ENCODE measurements at places on chromosomes 5 and 9.

DNA sequence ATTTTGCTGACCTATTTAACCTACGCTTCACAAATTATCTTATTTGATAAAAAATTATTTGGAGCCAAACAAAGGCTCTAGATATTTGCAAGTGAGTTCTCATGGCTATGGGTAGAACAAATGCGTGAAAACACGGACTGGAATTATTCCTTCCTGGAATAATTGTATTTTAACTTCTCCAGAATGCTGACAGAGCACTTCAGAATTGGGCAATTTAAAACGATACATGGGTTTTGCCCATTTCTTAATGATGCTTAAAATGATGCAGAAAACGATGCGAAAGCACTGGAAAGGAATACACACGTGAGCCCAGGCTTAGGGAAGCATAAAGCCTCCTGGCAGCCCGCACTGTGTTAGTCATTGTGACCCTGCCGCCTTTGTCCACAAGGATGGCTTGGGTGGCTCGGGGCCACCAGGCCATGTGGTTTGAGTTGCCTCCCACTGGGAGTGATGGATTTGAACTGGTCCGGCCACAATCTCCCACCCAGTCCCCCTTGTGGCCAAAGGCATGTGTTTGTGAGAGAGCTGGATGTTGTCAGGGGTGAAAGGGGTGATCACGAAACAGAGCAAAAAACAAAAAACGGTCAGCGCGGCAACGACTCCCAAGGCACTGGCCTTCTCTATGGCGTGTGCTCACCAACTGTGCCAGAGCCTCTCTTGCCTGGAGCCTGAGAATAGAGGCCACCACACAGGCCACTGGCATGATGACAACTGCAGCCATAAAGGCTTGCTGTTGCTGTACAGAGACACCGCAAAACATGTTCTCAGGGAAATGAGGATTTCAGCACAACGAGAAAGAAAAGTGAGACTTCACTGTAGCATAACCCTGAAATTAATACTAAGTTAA, 234.2 kb upstream of the ADAMTS16 start:
- DNase-seq, result peak; percentile 55

- DNase-seq, result no peak
Observed at GRCh38 chr5:174999581-174999980, 275.2 kb downstream of the MSX2 start.

- DNase-seq, result no peak
Observed at GRCh38 chr9:124855566-124855943, 2.3 kb downstream of the WDR38 start.

DNA sequence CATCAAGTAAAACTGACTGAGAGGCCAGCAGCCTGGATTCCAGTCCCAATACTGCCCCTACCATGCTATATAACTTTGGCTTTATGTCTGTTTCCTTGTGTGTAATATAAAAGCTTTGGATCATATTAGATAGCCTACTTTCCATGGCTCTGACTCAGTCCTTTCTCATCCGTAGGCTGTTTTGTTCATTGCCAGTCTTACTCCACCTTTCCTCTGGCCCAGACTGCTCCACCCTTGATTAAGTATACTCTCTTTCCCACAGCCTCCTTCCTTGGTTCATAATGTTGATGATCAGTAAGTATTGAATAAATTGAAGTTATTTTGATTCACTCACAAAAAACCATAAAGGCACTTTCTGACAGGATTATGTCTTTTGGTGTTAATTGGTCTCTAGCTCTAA, 1.5 kb upstream of the MRPS30 start:
- no peak for DNase-seq

DNA sequence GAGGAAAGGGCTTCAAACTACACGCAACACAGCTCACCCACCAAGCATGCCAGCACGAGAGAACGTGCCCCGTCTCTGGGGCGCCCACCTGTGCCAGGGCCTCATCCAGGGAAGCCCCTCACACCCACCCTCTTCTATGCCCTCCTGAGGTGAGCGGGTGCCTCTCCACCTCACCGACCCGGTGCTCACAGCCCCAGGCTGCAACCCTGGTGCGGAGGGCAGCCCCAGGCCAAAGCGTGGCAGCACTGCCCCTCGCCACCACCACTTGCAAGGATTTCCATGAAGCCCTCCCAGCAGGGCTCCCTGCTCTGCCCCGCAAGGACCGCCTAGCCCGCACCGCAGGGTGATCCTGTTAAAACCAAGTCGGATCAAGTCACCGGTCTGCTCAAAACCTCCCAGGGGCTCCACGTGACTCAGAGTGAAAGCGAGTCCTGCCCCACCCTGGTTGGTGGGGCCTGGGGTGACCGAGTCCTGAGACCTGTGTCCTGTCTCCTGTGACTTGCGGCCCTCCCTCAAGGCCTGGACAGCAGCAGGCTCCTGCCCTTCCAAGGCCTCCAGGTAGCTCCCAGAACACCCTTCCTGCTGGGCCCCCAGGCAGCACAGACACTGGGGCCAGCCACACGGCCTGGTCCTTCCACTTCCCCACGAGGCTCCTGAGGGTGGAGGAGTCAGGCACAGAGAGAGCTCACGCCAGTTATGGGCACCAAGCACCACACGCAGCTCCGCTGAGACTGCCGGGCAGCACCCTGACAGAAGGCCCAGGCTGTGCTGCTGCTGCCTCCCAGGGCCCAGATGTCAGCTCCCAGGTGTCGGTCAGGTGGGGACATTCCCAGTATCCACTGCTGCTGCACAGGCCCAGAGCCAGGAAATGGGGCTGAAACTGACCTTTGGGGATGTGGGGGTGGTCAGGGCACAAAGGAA, 12.7 kb downstream of the BRD3 start:
- peak; percentile 40 for DNase-seq

DNA sequence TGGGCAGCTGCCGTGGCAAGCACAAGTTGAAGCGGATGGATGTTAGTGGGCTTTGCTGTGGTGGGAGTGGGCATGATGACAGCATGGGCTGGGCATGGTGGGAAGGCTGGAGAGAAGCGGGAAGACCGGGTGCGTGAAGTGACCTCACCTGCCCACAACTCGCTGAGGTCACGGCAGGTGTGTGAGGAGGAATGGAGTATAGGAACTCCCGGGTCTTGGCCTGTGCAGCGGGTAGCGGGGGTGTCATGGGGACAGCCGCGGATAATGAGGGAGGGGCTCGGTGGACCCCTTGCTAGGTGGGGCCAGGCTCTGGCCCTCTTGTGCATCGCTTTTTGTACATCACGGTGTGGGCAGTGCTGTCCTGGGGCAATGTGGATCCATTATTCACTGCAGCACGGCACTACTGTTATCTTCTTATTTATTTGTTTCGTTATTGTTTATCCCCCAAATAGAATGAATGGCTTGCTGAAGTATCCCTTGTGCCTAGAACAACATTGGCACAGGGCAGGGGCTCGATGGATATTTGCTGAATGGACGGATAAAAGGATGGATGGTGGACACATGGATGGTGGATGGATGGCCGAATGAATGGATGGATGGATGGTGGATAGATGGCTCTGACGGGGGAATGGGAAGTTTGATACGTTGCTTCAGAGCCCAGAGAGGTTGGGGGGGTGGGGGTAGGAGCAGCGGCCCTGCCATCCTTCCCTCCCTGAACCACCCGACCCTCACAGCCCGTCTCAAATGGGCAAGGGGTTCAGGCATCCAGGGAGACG, 14.6 kb downstream of the PROP1 start:
- peak; percentile 1 for DNase-seq

GRCh38 chr5:1050423-1051365, 42.1 kb downstream of the NKD2 start:
- DNase-seq, result no peak

DNA sequence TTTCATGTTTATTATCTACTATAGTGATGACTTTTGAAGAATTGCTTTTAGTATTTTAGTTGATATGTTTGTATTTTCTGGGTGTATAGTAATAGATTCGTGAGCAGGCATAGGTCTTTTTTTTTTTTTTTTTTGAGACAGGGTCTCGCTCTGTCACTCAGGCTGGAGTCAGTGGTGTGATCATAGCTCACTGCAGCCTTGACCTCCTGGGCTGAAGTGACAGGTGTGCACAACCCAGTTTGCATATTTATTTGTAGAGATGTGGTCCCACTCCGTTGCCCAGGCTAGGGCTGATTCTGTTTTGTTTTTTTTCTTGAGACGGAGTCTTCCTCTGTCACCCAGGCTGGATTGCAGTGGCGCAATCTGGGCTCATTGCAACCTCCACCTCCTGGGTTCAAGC, 11.9 kb downstream of the ERBIN start:
- no peak for DNase-seq

DNA sequence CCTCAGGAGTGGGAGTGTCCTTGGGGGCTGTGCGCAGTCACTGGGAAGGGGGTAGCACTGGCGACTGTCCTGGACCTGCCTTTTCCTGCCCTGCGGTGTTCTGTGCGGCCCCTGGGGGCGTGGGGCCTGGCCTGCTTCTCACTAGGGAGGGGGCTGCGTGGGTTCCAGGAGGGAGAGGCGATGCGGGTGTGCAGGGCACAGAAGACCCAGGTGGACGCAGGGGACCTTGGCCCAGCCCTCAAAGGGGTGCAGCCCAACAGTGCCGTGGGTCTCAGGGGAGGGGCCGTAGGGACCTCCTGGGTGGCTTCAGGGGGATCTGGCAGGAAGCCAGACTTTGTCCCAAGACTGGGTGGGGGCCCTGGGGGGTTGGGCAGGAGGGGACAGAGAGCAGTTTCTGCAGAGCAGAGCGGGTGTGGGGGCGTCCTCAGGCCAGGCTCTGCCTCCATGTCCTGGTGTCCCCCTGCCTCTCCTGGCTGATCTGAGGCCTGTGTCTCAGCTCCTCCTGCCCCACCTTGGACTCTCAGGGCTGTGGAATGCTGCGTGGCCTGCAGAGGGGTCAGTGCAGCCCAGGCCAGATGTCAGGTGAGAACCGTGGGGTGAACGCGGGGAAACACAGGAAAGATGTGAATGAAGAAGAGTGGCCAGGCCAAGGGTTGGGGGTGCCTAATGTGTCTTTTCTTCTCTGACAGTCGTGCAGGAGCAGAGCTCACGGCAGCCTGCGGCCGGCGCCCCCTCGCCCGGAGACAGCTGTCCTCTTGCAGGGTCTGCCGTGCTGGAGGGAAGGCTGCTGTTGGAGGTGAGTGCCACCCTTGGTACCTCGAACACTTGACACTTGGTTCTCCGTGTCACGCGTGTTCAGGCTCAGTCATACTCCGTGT, 54.6 kb downstream of the AHRR start:
- peak; percentile 10 for DNase-seq

DNA sequence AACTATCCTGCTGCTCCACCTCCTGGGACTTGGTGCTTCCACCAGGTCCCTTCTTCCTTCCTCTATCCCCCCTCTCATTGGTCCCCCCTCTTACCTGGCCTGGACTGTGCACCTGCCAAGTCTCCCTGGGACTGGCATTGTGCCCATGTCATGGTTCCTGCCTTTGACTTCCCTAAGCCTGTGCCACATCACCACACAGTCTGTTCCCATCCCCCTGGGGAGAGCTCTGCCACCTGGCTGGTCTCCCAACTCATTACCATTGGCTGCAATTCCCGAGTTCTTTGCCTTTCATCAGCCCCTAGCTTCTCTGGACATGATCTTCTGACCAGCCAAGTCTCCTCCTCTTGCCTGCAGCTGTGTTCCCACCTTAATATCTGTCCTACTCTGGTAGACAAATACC, 180.3 kb downstream of the SREK1 start:
- no peak for DNase-seq

GRCh38 chr9:7150153-7150890, 392.5 kb downstream of the KDM4C start:
- DNase-seq, result no peak

DNA sequence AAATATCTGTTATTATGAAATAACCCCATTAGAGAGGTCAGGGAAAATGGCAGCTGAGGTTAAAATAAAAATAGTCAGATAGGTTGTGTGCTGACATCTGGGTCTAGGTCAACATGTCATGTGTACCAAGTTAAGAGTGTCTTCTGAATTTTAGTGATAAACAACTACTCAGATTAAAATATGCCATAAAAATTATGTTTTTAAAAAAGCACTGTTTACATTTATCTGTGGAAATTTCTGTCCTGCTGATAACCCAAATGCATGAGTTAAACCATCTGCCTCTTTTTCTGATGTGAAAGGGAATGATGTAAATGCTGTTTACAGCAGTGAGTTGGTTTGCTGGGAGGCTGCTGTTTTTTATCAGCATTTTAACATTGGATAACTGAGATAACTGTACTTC, 361.2 kb upstream of the TARS1 start:
- DNase-seq, result no peak

- no peak for DNase-seq
Observed at GRCh38 chr5:145062280-145063062, 772.7 kb downstream of the PRELID2 start.

DNA sequence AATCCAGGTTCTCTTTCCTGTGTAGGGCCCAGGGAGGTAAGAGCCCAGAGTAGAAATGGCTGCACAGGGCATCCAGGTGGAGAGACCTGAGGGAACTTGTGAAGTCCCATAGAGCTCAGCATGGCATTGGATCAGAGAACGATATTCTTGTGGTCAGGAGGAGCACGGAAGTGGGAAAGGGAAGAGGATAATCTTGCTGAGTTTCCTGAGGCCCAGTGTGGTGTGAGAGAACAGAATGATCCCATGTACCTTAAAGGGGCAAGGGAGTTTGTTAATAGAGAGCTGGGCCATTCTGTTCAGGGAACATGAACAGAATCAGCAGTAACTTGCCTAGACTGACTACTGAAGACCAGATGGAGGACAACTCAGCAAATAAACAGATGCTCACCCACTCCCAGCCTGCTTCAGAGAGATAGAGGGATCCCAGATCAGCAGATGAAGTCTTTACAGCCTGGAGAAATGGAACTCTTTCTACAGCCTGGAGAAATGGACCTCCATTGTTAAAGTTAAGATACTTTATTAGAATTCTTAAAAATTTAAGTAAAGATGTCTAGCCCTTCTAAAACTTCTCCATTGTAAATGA, 119.7 kb upstream of the ELL2 start:
- DNase-seq, result no peak

- no peak for DNase-seq
Observed at GRCh38 chr9:4742246-4742645, 1.2 kb upstream of the AK3 start.

- peak; percentile 39 for DNase-seq
Observed at GRCh38 chr9:135221951-135222631, 134.6 kb downstream of the OLFM1 start.

GRCh38 chr9:93235300-93235960, 51.5 kb downstream of the WNK2 start:
- no peak for DNase-seq

GRCh38 chr5:61123145-61123544, 39.1 kb downstream of the SMIM15 start:
- no peak for DNase-seq

- no peak for DNase-seq
Observed at GRCh38 chr5:72107131-72107900, at the start of gene MAP1B. Gene MAP1B (plus strand): TSS chr5:72107475. CDS start chr5:72107532, 57 bp downstream.

- peak; percentile 91 for DNase-seq
Observed at GRCh38 chr5:139670369-139671095, 22.4 kb downstream of the CXXC5 start.

GRCh38 chr5:179276838-179277395, 68.3 kb downstream of the ADAMTS2 start:
- no peak for DNase-seq

DNA sequence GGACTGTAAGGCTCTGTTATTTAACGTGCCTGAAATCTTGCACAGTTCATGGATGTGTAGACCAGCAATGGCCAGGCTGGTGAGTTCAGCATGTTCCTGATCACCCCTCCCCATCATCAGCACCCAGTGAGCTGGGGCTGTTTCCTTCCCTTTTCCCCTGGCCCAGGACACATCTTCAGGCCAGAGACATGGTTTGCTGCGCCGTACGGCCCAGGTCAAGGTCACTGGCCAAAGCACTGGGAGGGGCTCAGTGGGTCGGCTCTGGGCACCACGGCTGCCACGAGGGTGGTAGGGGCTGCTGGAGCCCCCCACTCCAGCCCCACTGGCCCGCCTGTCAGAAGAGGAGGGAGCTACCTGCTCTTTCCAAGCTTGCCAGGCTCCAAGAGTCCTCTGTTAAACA, 55.9 kb downstream of the SEMA4D start:
- no peak for DNase-seq

GRCh38 chr9:108535526-108535925, 320.3 kb downstream of the ACTL7B start:
- no peak for DNase-seq
